ENCODE measurements at places on chromosomes 16 and 17.

GRCh38 chr17:80296221-80296620, 35.6 kb downstream of the RNF213 start:
- no peak for DNase-seq

- peak; percentile 81 for DNase-seq
Observed at GRCh38 chr17:58006560-58006923, 504 bp downstream of the SRSF1 start.

DNA sequence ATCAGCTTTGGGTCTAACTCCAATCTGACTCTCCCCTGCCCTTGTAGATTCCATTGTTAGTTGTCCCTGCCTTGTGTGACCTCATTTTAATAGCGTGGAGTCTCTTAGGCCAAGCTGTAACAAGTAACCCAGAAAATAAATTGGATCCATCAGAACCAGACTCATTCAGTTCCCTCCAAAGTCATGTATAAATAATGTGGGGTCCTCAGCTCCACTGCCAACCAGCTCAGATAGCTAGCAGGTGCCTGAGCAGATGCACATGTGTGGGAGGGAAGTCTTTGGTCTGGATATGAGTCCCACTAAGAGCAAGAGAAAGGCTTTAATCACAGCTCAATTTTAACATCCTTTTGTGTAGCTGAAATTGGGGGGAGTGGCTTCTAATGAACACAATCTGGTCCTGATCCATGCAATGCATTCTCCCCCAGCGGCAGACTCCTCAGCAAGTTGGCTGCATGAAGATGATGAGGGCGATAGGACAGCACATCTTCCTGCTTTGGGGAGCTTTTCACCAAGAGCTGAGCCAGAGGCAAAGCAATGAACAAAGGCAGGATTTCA, 151.6 kb downstream of the ABCC12 start:
- DNase-seq = no peak

GRCh38 chr17:38604479-38605403, 1.0 kb downstream of the SRCIN1 start:
- peak; percentile 42 for DNase-seq

DNA sequence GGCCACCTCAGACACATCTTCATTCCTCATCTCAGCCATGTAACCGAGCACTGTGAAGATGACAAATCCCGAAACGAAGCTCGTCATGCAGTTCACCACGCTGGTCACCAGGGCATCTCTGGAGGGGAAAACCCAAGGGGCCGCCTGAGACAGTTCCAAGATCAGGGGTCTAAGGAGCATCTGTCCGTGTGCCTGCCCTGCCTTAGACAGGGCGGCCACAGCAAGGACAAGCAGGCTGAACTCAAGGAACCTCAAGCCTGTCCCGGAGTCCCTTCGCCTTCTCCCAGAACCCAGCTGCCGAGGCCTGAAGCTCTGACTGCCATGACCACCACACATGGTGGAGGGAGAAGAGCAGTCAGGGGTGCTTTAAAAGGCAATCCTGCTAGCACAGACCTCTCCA, 22.7 kb downstream of the SLC6A4 start:
- no peak for DNase-seq

GRCh38 chr17:10105513-10106001, 92.8 kb downstream of the GAS7 start:
- no peak for DNase-seq

DNA sequence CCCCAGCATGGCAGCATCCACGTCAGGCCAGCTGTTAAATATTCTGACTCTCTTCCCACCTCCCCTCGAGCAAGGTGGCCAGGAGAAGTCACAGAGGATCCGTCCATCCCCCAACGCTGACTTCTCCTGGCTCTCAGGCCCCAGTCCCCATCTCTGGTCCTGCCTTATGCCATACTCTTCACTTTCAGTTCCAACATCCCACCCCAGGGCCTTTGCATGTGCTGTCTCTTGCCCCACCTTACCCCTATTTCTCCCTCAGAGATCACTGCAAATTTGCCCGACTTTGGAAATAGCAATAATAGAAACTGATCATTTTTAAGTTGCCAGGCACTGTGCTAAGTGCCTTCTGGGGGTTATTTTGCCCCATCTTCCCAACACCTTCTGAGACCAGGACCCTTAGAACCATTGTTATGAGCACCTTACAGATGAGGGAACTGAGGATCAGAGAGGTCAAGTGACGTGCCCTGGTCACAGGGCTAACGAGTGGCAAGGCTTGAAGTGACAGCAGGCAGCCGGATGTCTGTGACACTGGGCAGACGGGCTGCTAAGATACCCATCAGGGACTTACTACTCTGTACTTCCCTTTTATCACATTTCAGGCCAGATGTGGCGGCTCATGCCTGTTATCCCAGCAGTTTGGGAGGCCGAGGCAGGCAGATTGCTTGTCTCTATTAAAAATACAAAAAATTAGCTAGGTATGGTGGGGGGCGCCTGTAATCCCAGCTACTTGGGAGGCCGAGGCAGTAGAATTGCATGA, 17.7 kb downstream of the HID1 start:
- no peak for DNase-seq

- no peak for DNase-seq
Observed at GRCh38 chr16:68379472-68380347, 68.6 kb downstream of the SMPD3 start.

GRCh38 chr17:59848778-59849177, 44.0 kb downstream of the TUBD1 start:
- peak; percentile 76 for DNase-seq

DNA sequence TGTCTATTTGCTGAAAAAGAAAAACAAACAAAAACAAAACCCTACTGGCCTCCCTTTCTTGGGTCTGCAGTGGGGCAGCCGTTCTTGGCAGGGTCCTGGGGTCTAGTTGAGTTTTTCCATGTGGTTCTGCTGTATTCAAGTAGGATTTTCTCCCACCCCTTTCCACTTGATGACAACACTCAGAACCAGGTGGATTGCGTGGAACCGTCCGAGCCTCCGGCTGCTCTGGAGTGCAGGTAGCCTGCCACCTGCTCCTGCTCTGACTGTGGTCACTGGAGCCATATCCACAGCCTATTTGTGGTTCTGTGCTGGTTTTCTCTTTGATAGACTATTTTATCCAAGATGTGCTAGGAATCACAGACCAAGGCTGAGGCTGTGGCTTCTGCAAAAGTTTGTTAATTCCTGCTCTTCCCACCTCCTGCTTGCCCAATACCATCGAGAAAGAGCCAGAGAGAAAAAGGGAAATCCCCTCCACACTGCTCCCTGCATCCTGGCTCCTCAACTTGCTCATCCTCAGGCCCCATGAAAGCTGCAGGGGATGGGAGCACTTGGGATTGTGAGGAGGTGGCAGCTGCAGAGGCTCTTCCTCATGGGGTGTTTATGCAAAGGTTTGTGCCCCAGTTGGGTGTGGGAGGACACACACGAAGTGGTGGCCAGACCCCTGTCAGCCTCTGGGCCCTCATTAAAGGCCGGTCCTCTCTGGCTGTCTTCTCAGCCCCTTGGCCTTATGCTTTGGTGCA, 377.8 kb upstream of the TNRC6C start:
- no peak for DNase-seq

GRCh38 chr16:81366316-81366932, 51.7 kb downstream of the GAN start:
- DNase-seq = no peak

DNA sequence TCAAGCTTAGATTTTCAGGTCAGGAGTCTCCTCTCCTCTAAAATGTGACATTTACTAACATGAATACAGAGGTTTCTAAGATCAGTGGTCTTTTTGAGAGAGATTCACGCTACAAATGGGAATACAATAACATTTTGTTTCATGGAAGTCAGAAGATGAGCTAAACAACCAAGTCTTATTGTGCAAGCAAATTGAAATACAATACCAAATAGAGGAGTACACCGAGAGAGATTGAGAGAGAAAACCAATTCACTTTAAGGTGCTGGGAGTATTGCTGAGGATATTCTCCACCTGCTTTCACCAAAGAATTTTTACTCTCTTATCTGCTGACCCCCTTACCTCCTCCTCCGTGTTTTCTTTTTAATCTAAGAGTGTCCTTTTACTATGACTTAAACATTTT, 11.5 kb downstream of the VEZF1 start:
- DNase-seq = no peak

DNA sequence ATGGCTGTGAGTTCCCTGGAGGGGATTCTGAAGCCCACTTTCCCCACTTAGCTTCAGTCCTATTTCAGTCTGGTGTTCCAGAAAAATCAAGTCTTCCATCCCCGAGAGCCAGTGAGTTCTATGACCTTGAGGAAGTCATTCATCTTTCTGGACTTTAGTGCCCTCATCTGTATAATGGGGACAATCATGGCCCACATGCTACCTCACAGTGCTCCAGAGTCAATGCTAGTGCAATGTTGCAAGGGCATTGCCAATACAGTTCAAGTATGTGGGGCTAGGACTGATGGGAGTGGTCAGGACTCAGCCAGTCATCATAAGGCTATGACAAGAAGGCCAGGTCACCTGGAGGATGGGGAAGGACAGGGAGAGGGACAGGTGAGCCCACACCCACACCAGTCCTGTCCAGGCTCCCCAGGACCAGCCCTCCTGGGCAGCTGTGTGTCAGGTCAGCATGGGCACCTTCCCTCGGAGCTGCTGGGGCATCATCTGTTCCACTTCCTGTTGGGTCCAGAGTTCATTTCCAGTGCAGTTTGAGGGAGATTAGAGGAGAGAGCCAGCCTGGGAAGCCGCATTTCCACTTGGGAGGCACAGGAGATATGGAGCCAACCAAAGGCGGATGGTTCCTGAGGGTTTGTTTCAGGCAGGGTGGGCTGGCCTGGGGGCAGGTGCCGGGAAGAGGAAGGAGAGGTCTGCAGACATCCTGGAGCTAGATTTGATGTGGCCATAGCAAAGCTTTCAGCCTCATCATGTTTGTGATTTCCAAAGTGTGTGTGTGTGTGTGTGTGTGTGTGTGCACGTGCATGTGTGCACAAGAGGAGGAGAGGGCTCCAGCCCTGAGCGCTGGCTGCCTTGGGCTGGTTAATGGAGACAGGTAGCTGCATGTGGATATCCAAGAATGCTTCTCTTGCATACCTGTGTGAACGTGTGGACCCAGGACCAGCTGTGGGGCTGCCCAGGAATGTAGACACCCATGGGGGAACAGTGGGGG, 3.9 kb upstream of the WNT9B start:
- DNase-seq = no peak

DNA sequence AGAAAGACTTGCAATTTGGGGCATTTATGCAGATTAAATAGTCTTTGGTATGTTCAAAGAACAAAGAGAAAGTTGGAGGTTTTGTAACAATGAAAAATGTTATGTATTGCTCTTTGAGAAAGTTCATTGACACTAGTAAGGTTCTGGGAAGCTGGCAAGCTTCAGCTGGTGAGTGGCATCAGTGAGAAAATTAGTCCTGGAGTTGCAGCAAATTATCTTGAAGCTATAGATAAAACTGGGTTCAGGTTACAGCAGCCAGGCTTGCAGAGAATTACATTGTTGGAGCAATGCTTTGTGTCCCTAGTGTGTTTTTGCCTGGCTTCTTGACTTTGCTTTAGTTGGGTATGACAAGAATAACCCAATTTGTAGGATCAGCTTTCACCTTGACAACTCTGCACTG, 221.2 kb downstream of the CDH13 start:
- DNase-seq = no peak

GRCh38 chr17:62562656-62563055, 64.8 kb upstream of the MRC2 start:
- no peak for DNase-seq

DNA sequence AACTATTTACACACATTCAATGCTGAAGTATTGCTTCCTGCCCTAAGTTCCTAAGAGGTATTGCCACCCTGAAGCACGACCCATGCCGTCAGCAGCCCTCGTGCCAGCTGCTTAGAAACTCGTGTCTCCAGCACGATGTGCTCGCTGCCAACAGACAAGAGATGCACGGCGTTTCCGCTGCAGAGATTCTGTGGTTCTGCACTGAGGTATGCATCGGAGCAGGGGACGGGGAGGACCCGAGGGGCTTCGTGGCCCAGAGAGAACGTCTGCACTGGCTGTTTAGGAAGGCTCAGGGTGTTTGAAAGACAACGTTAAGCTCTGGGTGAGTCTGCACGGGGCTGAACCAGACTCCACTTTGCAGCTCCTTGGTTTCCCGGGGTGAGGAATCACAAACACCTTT, 82.7 kb upstream of the CREBBP start:
- peak; percentile 20 for DNase-seq

DNA sequence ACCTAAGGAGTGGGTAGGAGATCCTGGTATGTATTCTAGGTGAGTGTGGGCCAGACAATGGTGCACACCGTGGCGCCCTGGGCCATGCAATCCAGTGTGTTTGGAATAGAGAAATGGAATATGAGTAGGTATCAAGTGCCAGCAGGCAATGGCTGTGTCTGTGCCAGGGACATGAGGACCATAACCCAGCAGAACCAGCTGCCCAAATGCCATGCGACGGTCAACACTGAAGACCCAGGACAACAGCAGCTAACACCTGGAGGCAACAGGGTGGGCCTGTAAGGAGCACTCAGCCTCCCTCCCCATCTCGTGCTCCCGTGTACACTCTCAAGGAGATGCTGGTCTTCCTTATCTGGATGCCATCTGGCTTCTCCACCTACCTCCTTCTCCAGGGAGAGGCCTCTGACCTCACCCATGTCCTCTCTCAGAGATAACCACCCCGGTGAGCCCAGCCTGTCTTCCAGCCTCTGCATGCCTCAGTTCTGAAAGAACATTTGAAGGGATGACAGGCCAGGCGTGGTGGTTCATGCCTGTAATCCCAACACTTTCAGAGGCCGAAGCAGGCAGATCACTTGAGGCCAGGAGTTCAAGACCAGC, 750 bp upstream of the GSDMB start:
- no peak for DNase-seq

GRCh38 chr17:66738301-66738700, 96.6 kb upstream of the CACNG5 start:
- no peak for DNase-seq

- no peak for DNase-seq
Observed at GRCh38 chr17:8173871-8174322, 2.3 kb downstream of the TMEM107 start.

DNA sequence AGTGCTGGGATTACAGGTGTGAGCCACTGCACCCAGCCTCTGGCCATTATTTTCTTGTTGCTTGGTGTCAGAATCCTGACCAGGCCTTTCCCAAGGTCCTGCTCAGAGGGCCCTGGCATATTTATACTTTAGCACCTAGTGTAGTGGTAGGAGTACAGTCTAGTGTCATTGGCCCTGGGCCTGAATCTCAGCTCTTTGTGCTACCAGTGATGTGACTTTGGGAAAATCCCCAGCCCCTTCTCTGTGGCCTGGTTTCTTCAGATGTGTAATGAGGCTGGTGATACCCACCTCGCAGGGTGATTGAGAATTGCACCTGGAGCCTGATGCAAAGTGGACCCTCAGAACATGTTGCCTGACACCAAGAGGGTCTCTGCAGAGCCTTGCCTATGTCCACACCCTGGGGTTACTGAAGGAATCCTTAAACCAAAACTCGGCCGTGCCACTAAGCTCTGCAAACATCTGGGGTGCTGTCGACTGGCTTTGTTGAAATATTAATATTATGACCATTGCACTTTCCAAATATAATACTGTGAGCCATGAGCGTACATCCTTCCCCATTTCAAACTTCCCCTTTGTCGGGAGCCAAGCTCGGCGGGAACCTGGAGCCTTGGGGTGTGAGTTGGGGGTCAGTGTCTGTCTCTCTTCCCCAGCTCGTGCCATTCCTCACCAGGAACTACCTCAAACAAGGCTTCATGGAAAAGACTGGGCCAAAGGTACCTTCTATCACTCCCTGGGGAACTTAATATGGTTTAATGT, 18.0 kb upstream of the RNF135 start:
- DNase-seq = no peak
